Vagina (tissue), 2 donors: ENCODE measurements at places on chromosomes 13 and 19.

DNA sequence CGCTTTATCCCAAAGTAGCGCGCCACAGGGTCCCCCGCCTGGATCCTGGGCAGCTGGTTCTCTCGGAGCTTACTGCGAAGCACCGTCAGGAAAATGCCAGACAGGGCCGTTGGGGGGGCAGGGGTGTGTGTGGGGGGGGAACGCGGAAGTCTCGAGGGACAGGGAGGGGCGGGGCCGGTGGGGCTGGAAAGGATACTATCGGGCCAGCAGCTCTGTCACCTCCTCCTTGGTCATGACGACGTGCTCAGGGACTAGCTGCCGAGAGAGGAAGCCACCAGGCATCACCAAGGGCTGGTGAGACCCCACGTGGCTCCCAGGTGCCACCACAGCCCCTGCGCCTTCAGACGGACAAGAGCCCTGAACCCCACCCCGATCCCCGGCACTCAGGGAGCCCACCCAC lies 5.3 kb downstream of the POLR2E start:
- DNase-seq, result no peak

GRCh38 chr13:22357132-22357531 lies 686.3 kb downstream of the FGF9 start:
- DNase-seq, result no peak

- no peak for DNase-seq
Observed at GRCh38 chr19:16030964-16031871, 45.1 kb upstream of the TPM4 start.

DNA sequence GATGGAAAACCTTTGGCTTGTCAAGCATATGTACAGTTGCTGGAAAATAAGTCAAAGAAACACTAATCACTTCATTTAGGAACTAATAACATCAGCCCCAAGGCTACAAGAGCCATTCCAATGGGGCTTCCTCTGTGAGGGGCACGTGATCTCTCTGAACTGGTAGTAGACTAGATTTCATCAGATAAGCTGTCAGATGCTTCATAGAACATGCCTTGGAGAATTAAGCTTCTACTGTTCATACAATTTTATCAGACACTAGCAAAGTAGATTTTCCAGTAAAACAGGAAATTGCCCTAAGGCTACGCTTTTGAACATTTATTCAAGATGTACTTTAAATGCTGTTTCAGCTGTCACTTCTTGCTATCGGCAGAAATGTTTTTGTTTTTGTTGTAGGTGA lies 107.8 kb downstream of the EDNRB start:
- no peak for DNase-seq

- DNase-seq, result no peak
Observed at GRCh38 chr13:78806457-78806856, 147.5 kb upstream of the OBI1 start.
